ENCODE measurements at places on chromosomes 7 and 10.

GRCh38 chr7:38323156-38323555, 49.7 kb upstream of the TARP start:
- DNase-seq = no peak

DNA sequence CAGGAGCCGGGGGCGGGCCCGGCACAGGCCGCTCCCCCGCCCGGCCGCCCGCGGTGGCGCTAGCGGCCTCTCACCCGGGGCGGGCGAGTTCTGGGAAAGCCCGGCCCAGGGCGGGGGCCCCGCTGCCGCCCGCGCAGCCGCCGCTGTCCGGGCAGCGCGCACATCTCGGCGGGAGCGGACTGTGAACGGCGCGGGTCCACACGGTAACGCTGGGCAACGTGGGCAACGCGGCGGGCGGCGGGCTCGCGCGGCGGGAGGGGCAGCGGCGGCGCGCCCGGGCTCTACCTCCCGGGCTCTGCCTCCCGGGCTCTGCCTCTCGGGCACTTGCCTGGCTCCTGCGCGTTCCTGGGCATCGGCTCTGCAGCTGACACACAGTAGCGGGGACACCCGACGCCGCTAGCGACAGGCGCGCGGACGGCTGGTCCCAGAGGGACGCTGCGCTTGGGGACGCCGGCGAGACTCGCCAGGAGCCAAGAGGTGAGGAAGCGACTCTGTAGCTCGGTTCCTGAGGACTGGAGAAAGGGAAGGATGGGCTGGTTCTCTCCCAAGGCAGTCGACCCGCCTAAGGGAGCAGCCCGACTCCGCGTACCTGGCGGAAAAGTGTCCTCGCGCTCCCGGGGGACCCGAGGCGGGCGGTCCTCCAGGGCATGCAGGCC, at the start of gene PLCE1:
PLCE1 (plus strand) TSS at position 150 of the 656 bp plus-strand sequence. CDS start 37,116 bp downstream, outside the sequence.
- no peak for DNase-seq

DNA sequence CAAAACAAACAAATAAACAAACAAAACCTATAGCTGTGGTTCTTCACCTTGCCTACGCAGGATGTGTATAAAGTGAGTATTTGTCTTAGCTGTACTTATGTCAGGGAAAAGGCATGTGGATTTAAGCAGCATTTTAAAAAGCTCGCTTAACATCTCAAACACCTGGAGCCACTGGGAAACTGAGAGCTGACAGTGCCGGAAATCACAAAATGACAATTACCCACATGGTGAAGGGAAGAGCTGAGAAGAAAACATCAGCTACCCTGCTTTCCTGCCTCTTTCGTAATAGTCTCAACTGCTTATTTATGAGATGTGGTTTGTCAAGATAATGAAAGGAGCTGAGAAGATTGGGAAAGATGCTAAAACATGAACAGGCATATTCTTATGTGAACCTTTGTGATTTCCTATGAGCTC, 31.1 kb upstream of the MSMB start:
- DNase-seq = no peak

- no peak for DNase-seq
Observed at GRCh38 chr10:60025279-60025678, 118.9 kb upstream of the CCDC6 start.

- DNase-seq = no peak
Observed at GRCh38 chr10:102485093-102485784, 17.3 kb downstream of the ACTR1A start.

- DNase-seq = no peak
Observed at GRCh38 chr10:13420532-13421307, 72.6 kb upstream of the SEPHS1 start.

DNA sequence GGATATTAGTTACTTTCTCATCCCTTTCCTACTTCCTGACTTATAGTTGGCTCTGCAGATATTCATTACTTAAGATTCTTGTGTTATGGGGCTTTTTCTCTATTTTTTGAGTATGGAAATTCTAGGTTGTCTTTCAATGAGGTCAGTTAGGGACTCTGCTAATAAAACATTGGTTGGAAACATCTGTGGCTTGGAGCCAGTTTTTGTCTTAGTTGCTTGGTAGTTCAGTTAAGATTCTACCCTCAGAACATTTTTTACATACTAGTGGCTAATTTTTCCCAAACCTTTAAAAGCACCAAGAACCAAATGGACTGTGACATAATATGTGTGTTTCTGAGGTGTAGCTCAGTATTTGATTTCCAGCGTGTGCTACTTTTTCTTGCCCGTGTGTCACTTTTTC, 305.6 kb upstream of the FZD1 start:
- no peak for DNase-seq

- DNase-seq = no peak
Observed at GRCh38 chr10:124763267-124763666, 19.1 kb upstream of the FAM53B start.

GRCh38 chr7:5418285-5418582, 5.4 kb downstream of the TNRC18 start:
- no peak for DNase-seq

GRCh38 chr10:60187691-60188090, 202.0 kb downstream of the ANK3 start:
- DNase-seq = no peak

GRCh38 chr7:101990811-101991418, 173.5 kb downstream of the CUX1 start:
- no peak for DNase-seq

DNA sequence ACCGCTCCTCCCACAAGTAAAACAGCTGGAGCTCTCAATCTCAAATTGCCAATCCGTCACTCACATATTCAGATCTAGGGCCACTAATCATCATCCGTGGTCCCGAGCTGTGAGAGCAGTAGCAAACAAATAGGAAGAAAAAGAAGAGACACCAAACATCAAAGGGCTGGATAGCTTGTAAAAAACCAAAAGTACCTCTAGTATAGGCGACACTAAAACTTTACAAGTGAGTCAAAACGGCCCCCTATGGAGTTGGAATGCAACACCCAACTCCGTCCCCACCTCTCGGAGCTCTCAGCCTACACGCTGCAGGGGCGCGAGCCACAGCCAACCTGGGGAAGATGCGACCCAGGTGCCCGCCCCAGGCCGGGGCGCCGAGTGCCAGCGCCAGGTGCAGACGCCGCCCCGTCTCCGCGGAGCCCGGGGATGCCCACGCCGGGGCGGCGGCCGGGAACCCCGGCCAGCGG, 581 bp downstream of the FAM3C start:
- peak; percentile 22 for DNase-seq

GRCh38 chr10:76119515-76119914, 688.1 kb downstream of the LRMDA start:
- no peak for DNase-seq

DNA sequence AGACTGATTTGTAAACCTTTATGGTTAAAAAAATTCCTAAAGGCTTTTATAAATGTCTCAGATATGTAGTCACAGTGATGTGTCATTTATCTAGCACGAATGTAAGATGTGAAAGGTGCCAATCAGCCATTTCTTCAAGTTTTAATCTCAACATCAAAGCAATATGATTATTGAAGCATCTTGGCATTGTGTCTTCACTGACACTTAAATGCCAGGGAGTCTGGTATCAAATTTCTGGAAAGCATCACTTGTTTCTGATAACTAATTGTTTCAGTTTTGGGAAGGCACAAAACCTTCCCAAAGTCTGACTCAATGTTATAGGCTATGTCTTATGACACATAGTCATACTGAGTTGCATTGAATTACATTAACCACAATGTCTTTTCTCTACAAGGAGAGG, 492.0 kb upstream of the CNTNAP2 start:
- no peak for DNase-seq

- no peak for DNase-seq
Observed at GRCh38 chr7:142784716-142785115, 13.9 kb downstream of the PRSS2 start.

DNA sequence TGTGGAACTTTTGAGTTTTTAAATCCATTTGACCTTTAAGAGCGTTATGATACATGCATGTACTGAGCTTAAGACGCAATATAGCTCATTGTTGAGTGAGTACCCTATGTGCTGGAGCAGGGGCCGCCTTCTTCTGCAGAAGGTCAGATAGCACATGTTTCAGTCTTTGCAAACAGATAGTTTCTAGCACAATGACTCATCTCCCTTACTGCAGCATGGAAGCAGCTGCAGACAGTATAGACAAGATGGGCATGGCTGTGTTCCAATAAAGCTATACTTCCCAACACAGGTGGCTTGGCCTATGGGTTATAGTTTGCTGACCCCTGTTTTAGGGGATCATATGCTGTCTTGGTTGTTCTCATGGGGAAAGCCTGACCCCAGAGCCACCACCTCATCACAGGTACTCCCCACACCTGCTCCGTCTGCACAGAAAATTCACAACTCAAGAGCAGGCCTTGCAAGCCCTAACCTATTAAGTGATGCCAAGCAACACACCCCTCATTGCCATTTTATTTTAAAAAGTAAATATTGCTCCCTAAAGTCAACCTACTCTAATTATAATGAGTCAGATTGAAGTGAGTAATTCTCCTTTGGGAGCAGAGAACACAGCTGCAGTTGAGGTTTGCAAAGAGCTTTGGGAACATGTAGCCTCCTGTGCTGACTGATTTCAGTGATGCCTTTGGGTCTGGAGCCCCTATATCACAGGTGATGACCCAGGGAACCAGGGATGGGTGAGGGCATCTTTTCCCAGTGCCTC, 330.1 kb downstream of the PAXIP1 start:
- DNase-seq = no peak

DNA sequence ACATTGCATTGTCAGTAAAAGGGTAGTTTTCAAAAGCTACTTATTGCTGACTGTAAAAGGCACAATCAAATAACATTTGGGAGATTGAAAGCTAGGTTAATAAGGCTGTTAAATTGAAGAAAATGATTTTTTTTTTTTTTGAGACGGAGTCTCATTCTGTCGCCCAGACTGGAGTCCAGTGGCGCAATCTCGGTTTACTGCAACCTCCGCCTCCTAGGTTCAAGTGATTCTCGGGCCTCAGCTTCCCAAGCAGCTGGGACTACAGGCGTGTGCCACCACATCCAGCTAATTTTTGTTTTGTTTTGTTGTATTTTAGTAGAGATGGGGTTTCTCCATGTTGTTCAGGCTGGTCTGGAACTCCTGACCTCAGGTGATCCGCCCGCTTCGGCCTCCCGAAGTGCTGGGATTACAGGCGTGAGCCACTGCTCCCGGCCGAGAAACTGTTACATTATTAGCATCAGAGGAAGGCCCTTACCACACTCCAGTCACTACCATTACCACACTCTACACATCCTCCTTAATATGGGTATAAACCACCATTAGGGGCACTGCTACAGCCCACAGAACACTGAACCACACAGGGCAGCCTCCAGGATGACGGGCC, 1.0 kb downstream of the CYP51A1 start:
- DNase-seq = no peak

GRCh38 chr10:117928281-117928680, 118.5 kb downstream of the RAB11FIP2 start:
- no peak for DNase-seq

DNA sequence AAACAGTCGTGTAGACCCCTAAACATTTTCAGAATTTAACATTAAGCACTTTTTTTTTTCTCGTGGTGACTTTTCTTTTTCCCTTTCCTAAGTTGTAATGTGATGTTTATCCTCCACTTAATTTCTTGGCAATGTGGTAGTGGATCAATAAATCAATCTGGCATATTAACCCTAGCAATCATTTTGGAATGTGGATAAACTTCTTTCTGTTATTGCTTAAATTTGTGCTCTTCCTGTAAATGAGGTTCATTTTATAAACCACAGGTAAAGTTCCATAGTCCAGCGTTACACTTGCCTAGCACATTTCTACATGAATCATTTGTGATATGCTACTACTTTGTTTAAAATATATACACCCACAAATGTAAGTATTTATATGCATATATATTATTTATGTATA, 247.4 kb upstream of the ETV1 start:
- DNase-seq = no peak

DNA sequence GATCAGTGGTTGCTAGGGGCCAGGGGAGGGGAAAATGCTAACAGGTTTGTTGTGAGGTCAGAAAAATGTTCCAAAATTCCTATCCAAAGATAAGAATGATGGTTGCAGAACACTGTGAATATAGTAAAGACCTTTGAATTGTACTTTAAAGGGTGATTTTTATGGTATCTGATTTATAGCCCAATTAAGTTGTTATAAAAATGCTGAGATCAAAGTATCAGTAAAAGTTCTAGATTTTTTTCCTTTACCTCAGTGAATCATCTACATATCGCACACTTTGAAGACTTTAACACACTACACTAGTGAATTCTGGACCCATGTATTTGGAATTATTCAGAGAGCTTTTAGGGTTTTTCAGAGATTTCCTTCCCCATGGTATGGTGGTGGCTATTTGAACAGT, 275.4 kb downstream of the WDR37 start:
- DNase-seq = no peak

- no peak for DNase-seq
Observed at GRCh38 chr7:97174303-97174702, 56.8 kb downstream of the SDHAF3 start.

- DNase-seq = no peak
Observed at GRCh38 chr7:18495412-18496340, at the start of gene HDAC9. TSS of gene HDAC9 (plus strand) at chr7:18495749. CDS start at chr7:18496303, 554 bp downstream.

GRCh38 chr7:94109556-94109955, 105.4 kb upstream of the BET1 start:
- DNase-seq = no peak

DNA sequence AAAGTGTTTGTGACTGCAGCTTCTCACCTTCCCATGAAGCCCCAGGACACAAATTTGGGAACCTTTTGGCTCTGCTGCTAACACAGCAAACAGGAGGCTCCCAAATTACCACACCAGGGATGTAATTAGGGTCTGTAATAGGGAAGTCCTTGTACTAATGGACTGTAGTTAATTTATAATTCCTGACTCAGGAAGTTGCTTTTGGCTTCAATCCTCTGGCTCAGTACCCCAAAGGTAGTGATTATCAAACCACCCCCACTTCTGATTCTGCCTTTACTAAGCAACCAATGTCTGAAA, 3.8 kb upstream of the MALSU1 start:
- no peak for DNase-seq

- DNase-seq = no peak
Observed at GRCh38 chr7:50396856-50397255, 53.3 kb downstream of the FIGNL1 start.

- DNase-seq = no peak
Observed at GRCh38 chr10:72027498-72027897, 60.9 kb downstream of the SPOCK2 start.

DNA sequence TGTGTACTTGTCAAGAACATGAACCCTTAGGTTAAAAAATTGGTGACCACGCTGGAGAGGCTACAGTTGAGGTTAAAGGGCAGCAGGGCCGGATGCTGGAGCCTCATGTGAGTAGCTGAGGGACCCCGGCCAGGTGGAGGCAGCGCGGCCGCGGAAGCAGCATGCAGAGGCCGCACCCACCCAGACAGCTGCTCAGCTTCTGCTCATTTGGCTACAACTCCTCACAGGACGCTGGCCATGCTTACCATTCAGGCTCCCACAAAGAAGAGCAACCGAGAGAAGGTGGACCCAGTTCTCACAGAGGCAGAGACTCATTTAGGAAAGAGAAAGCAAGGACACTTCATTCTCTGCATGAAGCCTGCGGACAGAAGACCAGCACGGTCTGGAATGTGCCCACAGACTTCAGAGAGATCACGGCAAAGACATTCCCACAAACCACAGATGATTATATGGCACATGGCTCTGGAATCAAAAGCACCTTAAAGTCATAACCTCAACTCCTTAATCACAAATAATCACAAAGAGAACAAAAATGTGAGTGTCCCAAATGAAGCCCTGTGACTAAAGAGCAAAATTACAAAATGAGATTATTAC, 94.4 kb downstream of the VOPP1 start:
- DNase-seq = no peak

GRCh38 chr10:7773845-7774801, 13.7 kb downstream of the KIN start:
- DNase-seq = no peak

GRCh38 chr7:82677493-82677892, 233.9 kb upstream of the CACNA2D1 start:
- DNase-seq = peak; percentile 1
